ENCODE measurements at places on chromosomes 2 and 18.

- DNase-seq: no peak
Measured at GRCh38 chr2:105388971-105389381, 9.9 kb downstream of the FHL2 start.

DNA sequence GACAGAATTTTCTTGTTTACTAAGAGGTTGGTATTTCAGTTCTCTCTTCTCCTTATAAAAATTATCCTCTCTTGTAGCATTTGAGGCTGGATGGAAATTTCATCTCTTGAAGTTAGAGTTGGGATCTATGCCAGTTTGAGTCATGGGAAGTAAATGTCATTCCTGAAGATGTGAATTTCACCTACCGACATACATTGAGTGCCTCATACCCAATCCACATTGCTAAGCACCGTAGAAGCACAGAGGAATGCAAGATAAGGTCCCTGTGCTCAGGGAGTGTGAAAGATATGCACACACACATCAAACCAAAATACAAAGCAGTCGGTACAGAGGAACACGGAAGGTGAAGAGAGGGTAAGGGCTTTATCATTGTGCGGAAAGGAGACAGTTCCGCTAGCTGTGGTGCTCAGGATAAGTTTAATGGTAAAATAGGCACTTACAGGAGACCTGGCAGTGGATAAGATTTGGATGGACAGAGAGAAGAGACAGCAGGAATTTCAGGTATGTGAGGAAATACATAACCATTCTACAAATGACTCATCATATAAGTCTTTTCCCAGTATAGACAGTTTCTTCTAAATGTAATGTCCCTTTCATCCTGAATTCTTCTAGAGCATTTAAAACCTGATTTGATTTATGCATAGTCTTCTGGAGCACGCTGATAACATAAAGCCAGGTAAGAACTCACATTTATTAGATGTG lies 205.3 kb upstream of the ST6GAL2 start:
- DNase-seq: no peak

DNA sequence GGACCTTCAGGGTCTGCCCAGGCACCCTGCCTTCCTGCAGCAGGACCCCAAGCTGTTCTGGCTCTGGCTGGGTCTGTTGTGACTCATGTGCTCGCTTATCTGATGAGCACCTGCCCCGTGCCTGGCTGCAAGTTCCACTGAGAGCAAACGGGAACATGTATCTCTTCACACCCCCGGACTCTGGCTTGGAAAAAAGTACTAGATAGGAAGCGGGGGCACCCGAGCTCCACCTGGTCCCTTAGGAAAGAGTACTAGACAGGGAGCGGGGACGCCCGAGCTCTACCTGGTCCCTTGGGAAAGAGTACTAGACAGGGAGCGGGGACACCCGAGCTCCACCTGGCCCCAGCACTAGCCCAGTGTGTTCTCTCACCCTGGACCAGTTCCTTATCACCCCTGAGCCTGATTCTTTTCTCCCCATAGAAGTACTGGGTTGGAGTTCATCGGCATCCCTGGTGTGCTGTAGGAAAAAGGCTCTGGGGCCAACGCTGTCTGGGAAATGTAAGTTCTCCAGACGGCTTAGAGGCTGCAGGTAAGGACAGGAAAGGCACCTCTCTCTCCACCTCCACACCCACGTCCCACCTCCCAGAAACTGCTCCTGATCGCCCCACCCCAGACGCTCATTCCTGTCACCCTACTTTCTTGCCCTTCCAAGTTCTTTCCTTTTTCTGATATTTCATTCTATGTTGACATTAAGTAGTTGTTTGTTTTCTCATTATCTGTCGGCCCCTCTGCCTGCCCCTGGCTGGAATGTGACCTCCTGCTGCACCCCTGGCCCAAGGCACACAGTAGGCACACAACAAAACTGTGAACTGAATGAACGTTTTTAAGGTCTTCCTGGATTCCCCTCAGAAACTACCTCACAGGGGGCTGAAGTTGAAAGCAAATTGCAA lies 40.2 kb downstream of the HDAC4 start:
- no peak for DNase-seq

DNA sequence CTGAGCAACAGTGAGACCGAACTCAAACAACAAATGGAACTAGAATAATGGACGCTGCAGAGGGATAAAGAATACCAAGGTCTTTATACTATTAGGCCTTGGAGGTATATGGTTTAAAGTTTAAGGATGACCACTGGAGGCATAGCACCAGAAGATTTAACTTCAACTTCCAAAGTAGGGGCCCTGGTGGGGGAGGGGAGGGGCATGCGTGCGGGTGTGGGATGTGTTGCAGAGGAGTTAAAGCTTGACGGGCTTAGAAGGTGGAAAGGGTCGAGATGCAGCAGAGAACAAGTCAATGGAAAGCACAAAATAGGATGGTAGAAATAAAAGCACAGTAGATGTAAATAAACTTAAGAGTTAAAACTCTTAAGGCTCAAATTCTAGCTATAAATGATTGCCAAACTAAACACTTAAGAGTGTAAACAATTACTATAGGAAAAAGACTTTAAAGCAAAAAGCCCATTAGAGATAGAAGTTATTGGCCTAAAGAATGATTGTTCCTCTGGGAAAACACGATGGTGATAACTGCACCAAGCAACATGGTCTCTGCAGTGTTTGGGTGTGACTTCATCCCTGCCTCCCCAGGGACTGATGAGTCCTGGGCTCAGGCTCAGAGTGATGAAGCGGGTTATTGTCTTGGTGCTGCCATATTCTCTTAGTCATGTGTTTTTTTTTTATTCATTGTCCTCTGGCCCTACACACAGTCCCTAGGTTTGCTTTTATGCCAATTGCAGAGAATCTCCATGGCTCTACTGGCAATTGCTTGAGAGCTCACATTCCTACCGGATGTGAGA lies 13.0 kb downstream of the RRM2 start:
- DNase-seq: no peak

DNA sequence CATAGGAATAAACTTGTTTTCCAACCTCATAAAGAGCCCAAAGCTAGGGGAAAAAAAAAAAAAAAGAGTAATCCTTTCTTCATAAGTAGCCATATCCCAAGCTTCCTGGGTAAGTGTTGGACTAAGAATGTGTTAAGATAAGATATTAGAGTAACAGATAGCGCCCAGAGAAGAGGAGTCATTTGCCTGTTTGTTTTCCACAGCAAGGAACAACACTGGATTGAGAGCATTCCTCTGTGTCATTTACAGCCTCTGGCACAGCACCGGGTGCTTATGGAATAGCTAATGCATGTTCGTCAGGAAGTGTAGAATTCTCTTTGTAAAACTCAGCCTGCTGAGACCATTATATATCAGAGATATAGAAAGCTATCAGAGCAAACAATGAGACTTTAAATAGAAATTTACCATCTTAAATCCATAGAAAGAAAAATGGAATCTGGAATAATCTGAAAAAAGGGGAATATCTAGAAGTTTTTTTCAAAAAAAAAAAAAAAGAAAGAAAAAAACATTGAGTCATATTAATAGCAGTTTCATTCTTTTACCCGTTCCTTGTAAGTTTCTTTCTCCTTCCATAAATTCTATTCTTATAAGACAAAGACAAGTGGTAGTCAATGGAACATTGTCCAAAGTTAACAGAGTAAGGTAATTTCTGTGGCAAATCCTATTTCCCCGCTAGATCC lies 37.6 kb downstream of the LRP2 start:
- no peak for DNase-seq

- no peak for DNase-seq
Measured at GRCh38 chr18:2471523-2471922, 99.8 kb downstream of the METTL4 start.

- no peak for DNase-seq
Measured at GRCh38 chr2:183996825-183997793, 601.2 kb upstream of the ZNF804A start.

- no peak for DNase-seq
Measured at GRCh38 chr2:236762628-236763027, 193.0 kb downstream of the ACKR3 start.

DNA sequence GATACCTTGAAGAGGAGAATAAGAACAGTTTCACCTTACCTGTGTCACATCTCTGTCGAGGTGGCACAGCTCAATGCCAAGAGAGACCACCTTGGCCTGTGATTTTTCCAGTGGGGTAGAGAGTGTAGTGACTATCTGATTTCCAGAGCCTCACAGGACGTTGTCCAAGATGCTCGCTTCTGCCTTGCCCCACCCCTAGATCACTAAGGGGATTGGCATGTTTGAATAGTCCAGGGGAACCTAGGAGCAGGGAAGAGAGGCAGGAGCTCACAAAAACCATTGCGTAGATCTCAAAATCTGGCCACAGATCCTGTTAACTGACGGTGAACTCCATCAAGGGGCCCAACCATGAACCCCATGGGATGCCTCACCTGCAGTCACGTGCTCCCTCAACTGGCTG lies 24.2 kb downstream of the TMEM178A start:
- DNase-seq: no peak

- no peak for DNase-seq
Measured at GRCh38 chr18:61998957-61999356, 106.2 kb upstream of the RNF152 start.

DNA sequence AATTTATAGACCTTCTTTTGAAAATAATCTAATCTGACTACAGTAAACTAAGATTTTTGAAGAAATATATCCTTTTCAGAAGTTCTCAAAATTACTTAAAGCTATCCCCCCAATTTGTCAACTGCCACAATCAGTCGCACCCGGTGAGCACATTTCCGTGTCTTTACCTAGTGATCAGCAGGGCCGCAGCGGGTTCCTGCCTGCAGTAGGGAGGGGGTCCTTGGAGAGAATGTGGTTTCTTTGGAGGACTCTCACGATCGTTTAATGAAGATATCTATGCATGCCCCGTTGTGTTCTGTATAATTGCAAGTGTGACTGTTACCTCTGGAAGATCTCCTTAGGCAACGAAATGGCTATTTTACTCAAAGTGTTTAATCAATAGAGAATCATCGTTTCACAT lies 251.9 kb upstream of the RAB12 start:
- DNase-seq: no peak

DNA sequence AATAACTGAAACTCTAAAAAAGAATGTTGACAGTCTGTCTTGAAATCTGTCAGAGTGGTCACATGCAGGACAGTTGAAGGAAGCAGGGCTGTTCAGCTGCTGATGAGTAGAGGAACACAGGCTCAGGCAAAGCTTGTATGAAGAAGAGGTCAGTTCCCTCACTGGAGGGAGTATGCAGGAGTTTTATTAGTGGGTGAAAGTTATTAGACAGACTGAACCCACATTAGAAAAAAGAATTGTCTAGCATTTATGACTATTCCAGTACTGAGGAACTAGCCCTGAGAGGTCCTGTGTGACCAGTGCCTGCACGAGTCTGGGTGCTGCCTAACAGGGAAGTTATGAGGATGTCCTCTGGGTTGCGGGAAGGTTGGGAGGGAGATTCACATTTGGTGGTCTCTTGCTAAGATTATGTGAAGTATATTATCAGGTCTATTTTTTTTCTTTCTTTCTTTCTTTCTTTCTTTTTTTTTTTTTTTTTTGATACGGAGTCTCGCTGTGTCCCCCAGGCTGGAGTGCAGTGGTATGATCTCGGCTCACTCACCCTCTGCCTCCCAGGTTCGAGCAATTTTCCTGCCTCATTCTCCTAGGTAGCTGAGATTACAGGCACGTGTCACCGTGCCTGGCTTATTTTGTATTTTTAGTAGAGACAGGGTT lies 9.6 kb downstream of the TET3 start:
- no peak for DNase-seq

DNA sequence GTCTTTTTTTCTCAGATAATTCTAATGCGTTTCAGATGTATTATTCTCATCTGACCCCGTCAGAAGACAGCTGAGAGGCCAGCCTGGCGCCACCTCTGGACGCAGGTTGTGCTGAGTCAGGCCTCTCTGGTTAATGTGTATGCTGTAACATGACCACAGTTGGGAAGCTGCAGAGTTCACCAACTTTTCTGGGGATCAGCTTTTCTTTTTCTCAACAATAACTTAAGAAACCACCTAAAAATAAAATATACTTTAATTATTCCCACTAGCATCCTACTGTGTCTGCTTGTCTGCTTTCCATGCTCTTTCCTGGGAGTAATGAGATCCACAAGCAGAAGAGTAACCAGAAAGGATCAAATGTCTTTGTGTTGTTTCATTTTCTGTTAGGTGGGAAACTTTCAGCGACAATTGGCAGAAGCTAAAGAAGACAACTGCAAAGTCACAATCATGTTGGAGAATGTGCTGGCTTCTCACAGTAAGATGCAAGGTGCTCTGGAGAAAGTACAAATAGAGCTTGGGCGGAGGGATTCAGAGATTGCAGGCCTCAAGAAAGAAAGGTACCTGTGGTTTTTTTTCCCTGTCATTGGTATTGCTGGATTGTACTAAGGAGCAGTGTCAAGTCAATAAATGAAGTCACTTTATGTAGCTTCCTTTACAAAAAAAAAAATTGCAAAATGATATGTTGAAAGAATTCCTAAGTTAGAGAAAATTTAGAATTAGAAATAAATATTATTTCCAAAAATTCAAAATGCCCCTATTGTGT lies 79.8 kb downstream of the CCDC150 start:
- DNase-seq: no peak

DNA sequence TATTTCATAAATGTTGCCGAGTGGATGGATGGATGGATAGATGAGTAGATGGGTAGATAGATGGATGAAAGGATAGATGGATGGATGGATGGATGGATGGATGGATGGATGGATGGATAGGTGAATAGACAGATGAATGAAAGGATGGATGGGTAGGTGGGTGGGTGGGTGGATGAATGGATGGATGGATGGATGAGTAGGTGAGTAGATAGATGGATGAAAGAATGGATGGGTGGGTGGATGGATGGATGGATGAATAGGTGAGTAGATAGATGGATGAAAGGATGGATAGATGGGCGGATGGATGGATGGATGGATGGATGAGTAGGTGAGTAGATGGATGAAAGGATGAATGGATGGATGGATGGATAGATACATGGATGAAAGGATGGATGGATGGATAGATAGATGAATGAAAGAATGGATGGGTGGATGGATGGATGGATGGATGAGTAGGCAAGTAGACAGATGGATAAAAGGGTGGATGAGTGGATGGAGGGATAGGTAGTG lies 104.3 kb downstream of the SMAD7 start:
- no peak for DNase-seq

DNA sequence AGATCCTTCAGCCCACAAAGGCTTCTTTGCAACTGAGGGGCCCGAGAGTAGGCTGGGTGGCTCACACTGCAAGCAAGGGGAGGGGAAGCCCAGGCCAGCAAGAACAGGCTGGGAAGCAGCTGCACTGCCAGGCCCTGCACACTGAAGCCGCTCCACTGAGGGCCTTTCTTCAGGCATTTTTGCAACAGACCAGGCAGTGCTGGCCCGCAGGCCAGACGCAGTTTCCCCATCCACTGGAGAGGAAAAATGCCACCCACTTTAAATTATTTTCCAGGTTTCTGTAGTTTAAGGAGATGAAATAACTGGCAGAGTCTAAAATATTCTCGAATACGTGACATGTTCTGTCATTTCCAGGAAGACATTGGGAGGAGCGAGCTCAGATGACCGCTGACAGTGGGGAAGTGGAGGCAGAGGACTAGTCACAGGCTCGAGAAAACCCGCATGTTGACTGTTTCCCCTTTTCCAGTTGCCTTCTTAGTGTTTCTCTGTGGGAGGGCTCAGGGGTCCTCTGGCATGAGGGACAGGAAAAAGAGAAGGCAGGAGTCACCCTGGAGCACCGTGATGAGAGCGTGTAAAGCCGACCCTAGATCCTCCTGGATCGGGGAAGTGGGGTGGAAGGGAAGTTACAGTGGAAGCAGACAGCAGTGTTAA lies 53.3 kb upstream of the B3GNT7 start:
- DNase-seq: no peak

- no peak for DNase-seq
Measured at GRCh38 chr2:57218206-57218605, 828.4 kb upstream of the VRK2 start.

Measured in stimulated activated CD8-positive, alpha-beta memory T cell treated with anti-CD3 and anti-CD28 coated beads, Interleukin-7, amount 100 ng/mL, for 48 hours (primary cell).